ENCODE measurements at places on chromosomes 5 and 9.

GRCh38 chr5:80151890-80152289 lies 104.0 kb downstream of the SERINC5 start:
- no peak for DNase-seq
- peaks cover 6% of the 10 kb centered on the region for H3K4me1 ChIP-seq
- H3K4me3 ChIP-seq, result no peak overlapping the region
- H3K27ac ChIP-seq, result no peak overlapping the region

DNA sequence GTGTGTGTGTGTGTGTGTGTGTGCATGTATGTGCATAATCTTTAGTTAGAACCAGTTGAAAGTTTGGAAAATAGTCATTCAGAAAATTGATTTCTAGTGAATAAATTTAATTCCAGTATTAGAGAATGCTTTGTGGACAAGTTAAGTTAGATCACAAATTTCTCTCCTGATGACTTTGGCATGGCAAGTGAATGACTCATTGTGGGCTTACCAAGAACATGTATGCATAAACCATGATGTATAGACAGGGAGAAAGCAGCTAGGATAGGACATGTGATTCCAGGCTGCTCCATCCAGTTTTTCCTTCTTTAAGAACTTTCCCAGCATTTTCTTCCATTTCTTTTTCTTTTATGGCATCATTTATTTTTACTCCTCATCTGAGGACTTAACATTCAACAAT lies 85.7 kb upstream of the SGCD start:
- no peak overlapping the region for H3K4me3 ChIP-seq
- DNase-seq, result no peak
- no peak overlapping the region for H3K27ac ChIP-seq
- H3K4me1 ChIP-seq, result no peaks in the 10 kb centered on the region

DNA sequence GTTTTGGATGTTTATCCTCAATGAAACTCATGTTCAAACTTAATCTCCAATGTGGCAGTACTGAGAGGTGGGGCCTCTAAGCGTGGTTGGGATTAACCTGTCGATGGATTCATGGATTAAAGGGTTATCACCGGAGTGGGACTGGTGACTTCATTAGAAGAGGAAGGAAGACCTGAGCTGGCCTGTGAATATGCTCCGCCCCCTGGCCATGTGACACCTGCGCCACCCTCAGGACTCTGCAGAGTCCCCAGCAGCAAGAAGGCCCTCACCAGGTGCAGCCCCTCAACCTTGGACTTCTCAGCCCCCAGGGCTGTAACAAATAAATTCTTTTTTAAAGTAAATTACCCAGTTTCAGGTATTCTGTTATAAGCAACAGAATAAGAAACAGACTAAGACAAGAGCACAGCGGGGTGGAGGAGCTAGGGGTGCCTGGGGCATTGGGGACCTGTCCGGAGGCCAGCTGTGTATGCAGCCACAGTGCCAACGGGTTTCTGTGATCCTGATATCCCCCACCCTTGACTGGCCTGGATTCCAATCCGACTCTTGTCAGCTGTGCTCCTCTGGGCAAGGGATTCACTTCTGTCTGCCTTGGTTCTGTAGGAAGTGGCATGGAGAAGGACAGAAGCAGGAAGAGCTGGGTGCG lies 3.2 kb upstream of the MAPK9 start:
- H3K27me3 ChIP-seq, result no peaks in the 10 kb centered on the region
- no peak overlapping the region for H3K4me3 ChIP-seq
- DNase-seq, result no peak
- H3K36me3 ChIP-seq, result peaks cover 13% of the 10 kb centered on the region
- H3K27ac ChIP-seq, result no peak overlapping the region

DNA sequence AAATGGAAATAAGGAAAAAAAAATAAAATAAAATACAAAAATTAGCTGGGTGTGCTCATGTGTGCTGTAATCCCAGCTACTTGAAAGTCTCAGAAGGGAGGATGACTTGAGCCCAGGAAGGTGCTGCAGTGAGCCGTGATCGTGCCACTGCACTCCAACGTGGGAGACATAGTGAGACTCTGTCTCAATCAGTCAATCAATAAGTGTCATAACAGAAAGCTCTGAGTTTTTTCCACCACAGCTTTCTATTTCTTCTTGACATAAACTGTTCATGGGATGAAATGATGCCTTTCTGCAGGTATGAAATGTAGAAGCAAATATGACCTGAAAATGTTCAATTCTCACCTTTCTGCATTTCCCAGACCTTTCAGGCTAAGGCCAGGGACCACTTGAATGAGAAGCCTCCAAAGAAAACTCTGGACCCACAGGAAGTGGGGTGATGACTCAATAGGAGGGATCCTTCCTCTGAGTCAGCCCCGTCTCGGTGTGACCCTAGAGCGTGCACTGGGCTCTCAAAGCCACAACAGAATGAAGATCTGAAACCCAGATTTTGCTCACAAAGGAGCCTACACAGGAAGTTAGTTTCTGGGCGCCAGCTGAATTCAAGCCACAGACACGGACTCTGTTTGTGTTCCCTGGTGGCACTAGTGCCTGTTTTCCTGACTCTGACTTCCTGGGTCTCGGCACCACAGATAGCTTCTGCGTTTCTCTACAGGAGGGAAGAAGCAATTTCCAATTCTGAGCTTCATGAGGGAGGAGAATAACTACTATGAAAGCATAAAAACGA lies 62.0 kb downstream of the ANKH start:
- no peak overlapping the region for H3K27ac ChIP-seq
- no peaks in the 10 kb centered on the region for H3K36me3 ChIP-seq
- no peaks in the 10 kb centered on the region for H3K27me3 ChIP-seq

GRCh38 chr9:83153030-83153429 lies 90.1 kb upstream of the RASEF start:
- H3K27me3 ChIP-seq, result no peaks in the 10 kb centered on the region
- H3K36me3 ChIP-seq, result no peaks in the 10 kb centered on the region
- no peak overlapping the region for H3K27ac ChIP-seq
- no peak overlapping the region for H3K4me3 ChIP-seq
- DNase-seq, result no peak

DNA sequence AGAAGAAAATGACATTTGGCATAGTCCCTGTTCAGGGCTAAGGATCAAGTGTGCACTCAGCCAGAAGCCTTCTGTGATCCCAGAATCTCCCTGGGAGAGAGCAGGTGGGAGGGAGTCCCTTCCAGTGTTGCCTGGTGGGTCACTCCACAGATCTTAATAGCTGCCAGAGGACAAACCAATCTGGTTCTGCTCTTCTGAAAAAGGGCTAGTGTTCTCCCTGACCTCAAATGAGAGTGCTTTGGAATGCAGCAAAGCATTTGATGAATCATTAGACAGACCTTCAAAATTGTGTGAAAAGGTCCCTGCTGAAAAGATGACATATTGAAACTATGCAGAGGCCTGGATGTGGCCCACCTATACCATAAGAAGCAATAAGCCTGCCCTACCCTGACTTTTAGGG lies 339.7 kb downstream of the TMEM232 start:
- no peak for DNase-seq
- no peaks in the 10 kb centered on the region for H3K27me3 ChIP-seq
- no peak overlapping the region for H3K4me3 ChIP-seq
- H3K27ac ChIP-seq, result no peak overlapping the region
- H3K4me1 ChIP-seq, result peaks cover 5% of the 10 kb centered on the region

DNA sequence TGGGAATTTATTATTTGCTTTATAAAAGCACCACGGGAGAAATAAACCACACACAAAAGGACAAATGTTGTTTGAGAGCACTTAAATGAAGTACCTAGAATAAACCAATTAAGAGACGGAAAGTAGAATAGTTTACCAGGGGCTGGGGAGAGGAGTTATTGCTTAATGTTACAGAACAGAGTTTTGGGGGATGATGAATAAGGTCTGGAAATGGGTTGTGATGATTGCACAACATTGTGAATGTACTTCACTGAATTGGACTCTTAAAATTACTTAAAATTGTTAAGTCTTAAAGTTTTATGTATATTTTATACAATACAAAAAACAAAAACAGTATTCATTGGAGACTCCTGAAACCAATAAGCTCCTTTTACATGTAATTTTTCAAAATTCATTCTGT lies 1.5 kb downstream of the ZBTB43 start:
- H3K27me3 ChIP-seq, result no peaks in the 10 kb centered on the region
- H3K4me3 ChIP-seq, result no peak overlapping the region
- H3K4me1 ChIP-seq, result peaks cover 6% of the 10 kb centered on the region
- peaks cover 36% of the 10 kb centered on the region for H3K36me3 ChIP-seq

DNA sequence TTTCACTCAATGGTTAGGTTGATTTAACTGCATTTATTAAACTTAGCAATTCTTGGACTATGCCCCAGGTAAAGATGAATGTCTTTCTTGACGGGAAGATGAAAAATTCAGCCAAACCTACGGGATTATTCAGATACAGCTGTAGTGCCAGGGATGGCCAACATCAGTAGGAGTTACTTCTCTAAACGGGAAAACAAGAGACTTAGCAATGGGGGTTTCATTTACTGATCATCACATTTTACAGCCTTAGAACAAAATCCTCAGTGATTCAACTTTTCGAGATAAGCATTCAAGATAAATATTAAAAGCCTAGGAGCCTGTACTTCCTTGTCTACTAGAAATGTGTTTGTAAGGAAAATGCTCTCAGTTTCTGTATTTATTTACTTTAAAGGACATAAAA lies 46.1 kb downstream of the S1PR3 start:
- H3K36me3 ChIP-seq, result peaks cover 9% of the 10 kb centered on the region
- H3K27me3 ChIP-seq, result no peaks in the 10 kb centered on the region
- no peak overlapping the region for H3K27ac ChIP-seq
- no peaks in the 10 kb centered on the region for H3K4me1 ChIP-seq
- H3K4me3 ChIP-seq, result no peak overlapping the region

GRCh38 chr9:124708633-124709291 lies 62.3 kb downstream of the NR6A1 start:
- no peak overlapping the region for H3K4me3 ChIP-seq
- H3K27me3 ChIP-seq, result no peaks in the 10 kb centered on the region
- no peaks in the 10 kb centered on the region for H3K36me3 ChIP-seq
- H3K4me1 ChIP-seq, result no peaks in the 10 kb centered on the region
- H3K27ac ChIP-seq, result no peak overlapping the region

- H3K4me1 ChIP-seq, result no peaks in the 10 kb centered on the region
- DNase-seq, result no peak
- H3K27me3 ChIP-seq, result no peaks in the 10 kb centered on the region
- no peak overlapping the region for H3K4me3 ChIP-seq
Measured at GRCh38 chr5:68565427-68565826, 349.9 kb downstream of the PIK3R1 start.

DNA sequence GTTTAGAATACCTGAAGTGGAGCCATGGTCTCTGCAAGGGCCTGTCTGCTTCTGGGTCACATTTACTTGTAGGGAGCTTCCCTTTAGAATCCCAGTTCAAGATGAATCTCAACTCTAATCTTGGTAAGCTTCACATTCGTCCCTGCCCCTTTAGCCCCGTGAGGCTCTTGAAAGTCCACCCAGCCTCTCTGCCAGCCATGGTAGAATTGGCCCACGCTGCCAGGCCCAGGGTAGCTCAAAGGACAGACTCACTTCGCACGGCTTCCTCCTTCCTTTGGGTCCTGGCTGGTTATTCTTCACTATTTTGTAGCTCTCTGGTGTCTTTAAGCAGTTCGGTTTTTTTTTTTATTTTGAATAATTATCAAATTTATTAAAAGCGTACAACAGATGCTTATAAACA lies 28.6 kb upstream of the NKX2-5 start:
- no peaks in the 10 kb centered on the region for H3K27me3 ChIP-seq
- H3K4me3 ChIP-seq, result no peak overlapping the region
- H3K4me1 ChIP-seq, result peaks cover 5% of the 10 kb centered on the region
- no peak for DNase-seq

DNA sequence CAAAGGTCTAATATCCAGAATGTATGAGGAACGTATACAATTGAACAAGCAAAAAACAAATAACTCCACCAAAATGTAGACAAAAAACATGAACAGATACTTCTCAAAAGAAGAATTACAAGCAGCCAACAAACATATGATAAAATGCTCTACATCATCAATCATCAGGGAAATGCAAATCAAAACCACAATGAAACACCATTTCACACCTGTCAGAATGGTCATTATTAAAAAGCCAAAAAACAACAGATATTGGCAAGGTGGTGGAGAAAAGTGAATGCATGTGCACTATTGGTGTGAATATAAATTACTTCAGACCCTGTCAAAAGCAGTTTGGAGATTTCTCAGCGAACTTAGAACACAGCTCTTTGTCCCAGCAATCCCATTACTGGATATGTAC lies 313.8 kb downstream of the ARRDC3 start:
- no peak overlapping the region for H3K27ac ChIP-seq
- H3K36me3 ChIP-seq, result no peaks in the 10 kb centered on the region
- no peak overlapping the region for H3K4me3 ChIP-seq

DNA sequence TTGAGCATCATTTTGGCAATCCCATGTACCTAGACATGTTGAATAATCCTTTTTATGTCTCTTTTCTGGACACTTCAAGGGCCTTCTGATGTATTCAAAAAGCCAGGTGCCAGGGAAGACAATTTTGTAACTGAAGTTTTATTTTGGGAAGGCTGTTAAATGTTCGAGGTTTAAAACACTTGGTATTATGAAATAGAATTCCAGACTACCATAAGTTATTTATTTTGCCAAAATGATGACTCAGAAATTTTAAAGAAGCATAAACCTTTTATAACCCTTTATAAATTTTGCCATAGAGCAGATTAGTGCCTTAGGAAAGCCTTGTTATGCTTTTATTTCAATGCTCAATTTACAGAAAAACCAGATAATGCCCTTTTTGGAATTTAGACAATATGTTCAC lies 30.3 kb upstream of the UHRF2 start:
- no peak overlapping the region for H3K27ac ChIP-seq
- no peak overlapping the region for H3K4me3 ChIP-seq
- no peaks in the 10 kb centered on the region for H3K4me1 ChIP-seq
- H3K36me3 ChIP-seq, result no peaks in the 10 kb centered on the region

DNA sequence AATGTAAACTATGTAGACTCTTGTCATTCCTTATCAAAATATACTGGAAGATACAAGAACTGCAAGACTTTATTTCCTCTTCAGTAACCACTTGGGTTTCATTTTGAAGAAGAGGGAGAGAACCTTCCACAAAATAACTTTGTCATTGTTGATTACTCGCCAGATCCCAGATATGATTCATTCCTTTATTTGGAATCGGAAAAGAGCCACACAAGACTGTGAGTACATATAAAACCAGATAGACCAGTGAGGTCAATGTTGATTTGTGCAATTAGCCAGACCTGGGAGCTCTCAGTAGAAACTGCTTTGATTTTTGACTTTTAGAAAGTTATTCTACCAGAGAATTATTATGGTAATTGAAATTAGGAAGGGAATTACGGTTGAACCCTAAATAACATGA lies 146.1 kb downstream of the TMEM167A start:
- H3K4me1 ChIP-seq, result no peaks in the 10 kb centered on the region
- no peak overlapping the region for H3K27ac ChIP-seq
- no peaks in the 10 kb centered on the region for H3K36me3 ChIP-seq
- H3K27me3 ChIP-seq, result no peaks in the 10 kb centered on the region
